ENCODE measurements at places on chromosomes 16 and 17.

- DNase-seq, result no peak
Measured at GRCh38 chr16:70270176-70270575, 18.4 kb upstream of the EXOSC6 start.

DNA sequence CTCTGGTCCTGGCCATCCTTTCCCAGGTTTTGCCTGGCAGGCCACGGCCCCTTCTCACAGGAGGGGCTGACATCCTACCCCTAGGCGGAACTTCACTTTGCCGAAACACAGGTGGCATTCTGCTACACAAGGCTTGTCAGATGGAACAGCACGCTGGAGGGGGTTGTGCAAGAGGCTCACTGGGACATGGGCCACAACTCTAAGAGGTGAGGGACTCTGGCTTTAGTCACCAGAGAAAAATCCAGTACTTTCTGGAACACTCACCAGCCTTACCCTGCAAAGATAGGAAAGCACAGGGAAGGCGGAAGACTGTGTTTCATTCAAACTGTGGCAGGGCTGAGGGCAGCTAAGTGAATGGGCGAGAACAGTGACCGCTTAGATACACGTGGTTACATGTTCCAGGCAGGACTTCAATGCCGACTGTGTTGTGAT lies 18.3 kb downstream of the CDC42EP4 start:
- DNase-seq, result no peak

DNA sequence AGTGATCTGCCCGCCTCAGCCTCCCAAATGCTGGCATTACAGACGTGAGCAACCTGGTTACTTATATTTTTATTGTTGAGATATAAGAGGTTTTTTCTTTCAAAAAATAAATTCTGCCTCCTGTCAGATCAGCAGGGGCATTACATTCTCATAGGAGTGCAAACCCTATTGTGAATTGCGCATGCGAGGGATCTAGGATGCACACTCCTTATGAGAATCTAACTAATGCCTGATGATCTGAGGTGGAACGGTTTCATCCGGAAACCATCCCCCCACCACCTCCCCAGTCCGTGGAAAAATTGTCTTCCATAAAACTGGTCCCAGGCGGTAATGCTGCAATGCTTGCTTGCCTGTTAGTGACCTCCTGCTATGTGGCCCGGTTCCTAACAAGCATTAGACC lies 7.5 kb upstream of the CNEP1R1 start:
- no peak for DNase-seq

DNA sequence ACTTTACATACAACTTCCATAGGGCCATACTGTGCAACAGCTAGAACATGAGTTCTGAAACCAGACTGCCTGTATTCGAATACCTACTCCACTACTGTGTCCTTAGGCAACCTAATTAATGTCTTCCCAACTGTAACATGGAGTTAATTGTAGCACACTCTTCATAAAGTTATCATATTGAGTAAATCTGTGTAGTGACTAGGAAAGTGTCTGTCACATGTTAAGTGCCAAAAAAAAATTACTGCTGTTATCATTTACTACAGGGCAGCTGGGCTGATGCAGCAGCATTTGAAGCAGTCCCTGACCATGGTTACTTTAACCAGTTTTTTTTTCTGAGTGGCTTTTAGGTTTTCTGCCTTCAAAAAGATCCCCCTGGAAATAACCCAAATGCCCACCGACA lies 10.9 kb upstream of the ZNF23 start:
- no peak for DNase-seq

DNA sequence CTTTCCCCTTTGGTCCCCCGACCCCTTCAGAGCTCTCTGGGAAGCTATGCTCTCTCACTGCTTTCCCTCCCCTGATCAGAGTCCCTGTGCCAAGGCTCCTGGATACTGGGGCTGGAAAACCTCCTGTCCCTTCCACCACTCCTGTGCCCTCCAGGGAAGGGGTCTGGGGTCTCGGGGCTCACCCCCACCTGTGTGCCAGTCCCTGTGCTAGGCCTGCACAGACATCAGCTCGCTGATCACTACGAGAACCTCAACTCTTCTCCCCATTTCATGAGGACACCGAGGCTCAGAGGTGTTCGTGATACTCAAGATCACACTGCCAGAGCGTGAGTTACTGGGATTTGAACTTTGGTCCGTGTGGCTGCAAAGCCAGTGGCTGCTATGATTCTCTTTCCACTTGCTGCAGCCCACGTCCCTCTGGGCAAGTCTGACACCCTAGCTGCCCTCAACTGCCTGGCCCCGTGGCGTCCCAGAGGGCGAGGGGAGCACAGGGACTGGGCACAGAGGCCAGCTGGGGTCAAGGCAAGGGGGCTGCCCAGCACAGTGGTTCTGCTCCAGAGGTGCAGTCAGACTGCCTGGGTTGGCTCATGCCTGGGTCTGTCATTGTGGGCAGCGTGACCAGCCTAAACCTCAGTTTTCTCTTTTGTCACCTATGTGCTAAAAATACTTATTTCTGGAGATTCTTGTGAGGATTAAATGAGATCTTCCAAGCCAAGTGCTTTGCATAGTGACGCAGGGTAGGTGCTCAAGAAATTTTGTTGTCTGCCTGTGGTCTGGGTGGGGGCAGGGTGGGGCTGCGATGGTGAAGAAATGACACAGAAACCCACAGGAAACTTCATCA lies 43.8 kb upstream of the TOB1 start:
- DNase-seq, result no peak

Measured in progenitor cell of endocrine pancreas (in vitro differentiated cells).